ENCODE measurements at places on chromosomes 3 and 15. TPM values are rescaled to one million over a fixed set of nuclear protein-coding genes. Genes with fewer than 3 reads are reported as not detected.
A peak's percentile ranks its signal among the peaks of the same experiment; 100 is the strongest.

- H3K36me3 ChIP-seq: no peaks in the 10 kb centered on the region
- no peak for DNase-seq
- peaks cover 5% of the 10 kb centered on the region for H3K27me3 ChIP-seq
- H3K27ac ChIP-seq: no peak overlapping the region
Observed at GRCh38 chr15:61479613-61480012, 250.5 kb upstream of the RORA start.

- DNase-seq: no peak
- no peak overlapping the region for H3K27ac ChIP-seq
- H3K36me3 ChIP-seq: peaks cover 7% of the 10 kb centered on the region
- H3K27me3 ChIP-seq: no peaks in the 10 kb centered on the region
- H3K4me1 ChIP-seq: peaks cover 6% of the 10 kb centered on the region
- H3K4me3 ChIP-seq: no peak overlapping the region
Observed at GRCh38 chr3:45441584-45442310, 53.4 kb downstream of the LARS2 start.

DNA sequence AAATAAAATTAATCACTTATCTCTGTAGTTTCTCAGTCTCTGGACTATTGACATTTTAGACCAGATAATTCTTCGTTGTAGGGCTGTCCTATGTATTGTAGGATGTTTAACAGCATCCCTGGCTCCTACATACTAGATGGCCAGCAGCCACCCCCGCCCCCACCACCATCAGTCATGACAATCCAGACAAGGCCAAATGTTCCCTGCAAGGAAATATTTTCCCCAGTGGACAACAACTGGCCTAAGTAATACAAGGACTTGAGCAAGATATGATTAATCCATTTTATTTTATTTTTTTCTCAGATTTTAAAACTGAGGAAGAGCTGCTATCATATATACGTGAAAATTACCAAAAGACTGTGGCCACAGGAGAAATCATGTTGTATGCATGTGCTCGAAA is 23.8 kb downstream of the TICRR start:
- H3K27me3 ChIP-seq: no peaks in the 10 kb centered on the region
- no peak overlapping the region for H3K4me3 ChIP-seq
- no peaks in the 10 kb centered on the region for H3K4me1 ChIP-seq
- DNase-seq: no peak
- no peak overlapping the region for H3K27ac ChIP-seq

DNA sequence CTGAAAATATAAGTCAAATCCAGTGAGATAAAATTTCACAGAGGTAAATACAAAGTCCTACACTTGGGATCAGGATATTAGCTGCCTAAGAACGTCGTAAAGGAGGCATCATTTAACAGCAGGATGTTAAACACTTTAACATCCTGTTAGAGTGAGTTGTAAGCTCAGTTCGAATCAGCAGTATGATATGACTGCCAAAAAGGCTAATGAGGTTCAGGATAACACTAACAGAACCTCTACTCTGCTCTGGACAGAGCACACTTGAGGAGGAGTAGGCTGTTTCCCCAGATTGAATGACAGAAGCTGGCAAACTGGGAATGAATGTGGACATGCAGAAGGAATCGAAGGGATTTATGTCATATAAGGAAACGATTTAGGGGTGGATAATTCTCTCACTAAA is 227.1 kb upstream of the CD96 start:
- peaks cover 4% of the 10 kb centered on the region for H3K27me3 ChIP-seq
- no peaks in the 10 kb centered on the region for H3K36me3 ChIP-seq
- H3K27ac ChIP-seq: no peak overlapping the region
- DNase-seq: no peak
- H3K4me1 ChIP-seq: peaks cover 12% of the 10 kb centered on the region
- H3K4me3 ChIP-seq: no peak overlapping the region

DNA sequence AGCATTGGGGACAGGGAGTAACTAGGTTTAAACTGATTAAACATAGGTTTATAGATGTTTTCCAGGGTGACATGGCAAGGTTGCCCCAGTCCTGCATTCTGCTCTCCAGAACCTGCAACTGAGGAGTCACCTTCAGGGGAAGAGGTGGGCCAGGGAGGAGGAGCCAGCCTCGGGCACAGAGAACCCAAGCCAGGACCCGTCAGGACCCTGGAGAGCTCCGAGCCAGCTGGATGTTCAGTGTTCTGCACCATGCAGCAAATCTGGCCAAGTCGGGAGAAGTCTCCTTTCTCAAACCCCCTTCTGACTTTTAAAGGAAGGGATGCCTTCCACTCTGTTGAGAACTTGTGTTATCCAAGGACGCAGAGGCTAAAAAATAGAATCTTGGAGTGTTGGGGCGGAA is 62.1 kb upstream of the SLC6A11 start:
- H3K4me3 ChIP-seq: no peak overlapping the region
- peaks cover 3% of the 10 kb centered on the region for H3K4me1 ChIP-seq
- H3K27me3 ChIP-seq: peaks cover 47% of the 10 kb centered on the region
- peak; percentile 90 for DNase-seq
- H3K36me3 ChIP-seq: no peaks in the 10 kb centered on the region
- H3K27ac ChIP-seq: no peak overlapping the region

- no peaks in the 10 kb centered on the region for H3K36me3 ChIP-seq
- no peak overlapping the region for H3K4me3 ChIP-seq
- H3K27me3 ChIP-seq: no peaks in the 10 kb centered on the region
- H3K27ac ChIP-seq: no peak overlapping the region
Observed at GRCh38 chr3:9167222-9167621, 82.2 kb downstream of the SRGAP3 start.

- H3K27me3 ChIP-seq: no peaks in the 10 kb centered on the region
- H3K27ac ChIP-seq: no peak overlapping the region
- peaks cover 30% of the 10 kb centered on the region for H3K36me3 ChIP-seq
- no peak for DNase-seq
- H3K4me3 ChIP-seq: no peak overlapping the region
Observed at GRCh38 chr15:80561500-80561899, 133.6 kb upstream of the ABHD17C start.

DNA sequence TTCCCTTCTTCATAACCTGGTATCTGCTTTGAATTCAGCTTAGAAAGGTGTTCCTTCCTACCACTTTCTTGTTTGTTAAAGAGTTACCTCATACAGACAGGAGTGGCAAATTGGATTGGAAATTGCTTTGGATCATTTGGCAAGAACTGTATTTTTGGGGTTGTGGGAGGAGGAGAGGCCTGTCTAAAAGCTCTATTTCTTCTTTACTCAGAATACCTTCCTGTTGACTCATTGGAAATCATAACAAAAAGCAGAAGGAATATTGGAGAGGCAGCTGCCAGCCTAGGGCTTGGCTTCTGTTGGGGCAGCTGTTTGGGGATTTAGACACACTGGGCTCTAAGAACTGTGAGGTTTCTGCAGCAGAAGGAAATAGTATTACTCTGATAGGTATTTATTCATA is 14.2 kb downstream of the IQGAP1 start:
- no peak for DNase-seq
- H3K36me3 ChIP-seq: peaks cover 4% of the 10 kb centered on the region
- H3K27me3 ChIP-seq: no peaks in the 10 kb centered on the region
- H3K4me3 ChIP-seq: peak overlapping the region; percentile 25
- peaks cover 43% of the 10 kb centered on the region for H3K4me1 ChIP-seq
- peak overlapping the region; percentile 97 for H3K27ac ChIP-seq

DNA sequence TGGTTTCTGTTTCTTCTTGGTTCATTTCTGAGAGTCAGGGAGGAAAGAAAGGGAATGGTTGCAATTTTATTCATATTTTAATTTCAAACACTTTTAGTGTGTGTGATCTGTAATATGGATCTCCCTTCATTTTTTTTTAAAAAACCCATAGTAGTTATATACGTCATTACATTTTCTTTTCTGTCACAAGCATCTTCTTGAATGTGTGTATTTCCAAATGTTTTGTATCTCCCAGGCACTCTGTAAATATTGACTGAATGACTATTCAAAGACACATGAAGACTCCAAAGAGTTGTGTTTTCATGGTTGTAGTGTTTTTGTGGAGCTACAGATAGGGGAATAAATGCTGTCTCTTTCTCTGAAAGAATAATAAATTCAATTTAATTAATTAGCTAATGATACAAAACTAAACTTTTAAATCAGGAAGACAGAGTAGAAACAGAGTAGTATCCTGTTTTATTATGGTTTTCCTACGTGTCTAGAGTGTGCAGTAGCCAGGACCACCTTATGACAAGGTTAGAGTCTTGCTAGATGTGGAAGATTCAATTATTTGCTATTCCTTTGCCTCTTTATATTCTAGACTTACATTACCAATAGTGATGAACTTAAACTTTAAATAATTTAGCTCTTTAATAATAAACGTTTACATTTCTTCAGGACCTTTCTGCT is 35.5 kb downstream of the NECTIN3 start:
- no peak overlapping the region for H3K4me3 ChIP-seq
- H3K27me3 ChIP-seq: no peaks in the 10 kb centered on the region
- H3K4me1 ChIP-seq: peaks cover 4% of the 10 kb centered on the region
- peak overlapping the region; percentile 39 for H3K27ac ChIP-seq
- no peak for DNase-seq

The CA12 gene
- total RNA-seq: 0.58 TPM

GRCh38 chr3:128573707-128574162 is 76.9 kb downstream of the RPN1 start:
- no peak for DNase-seq
- H3K36me3 ChIP-seq: no peaks in the 10 kb centered on the region
- peaks cover 28% of the 10 kb centered on the region for H3K27me3 ChIP-seq
- H3K27ac ChIP-seq: no peak overlapping the region
- peaks cover 2% of the 10 kb centered on the region for H3K4me1 ChIP-seq
- H3K4me3 ChIP-seq: no peak overlapping the region

- no peak overlapping the region for H3K27ac ChIP-seq
- H3K27me3 ChIP-seq: peaks cover 5% of the 10 kb centered on the region
- H3K4me1 ChIP-seq: peaks cover 5% of the 10 kb centered on the region
Observed at GRCh38 chr3:98323425-98323824, 30.2 kb upstream of the OR5K4 start.

- no peaks in the 10 kb centered on the region for H3K27me3 ChIP-seq
- H3K4me1 ChIP-seq: no peaks in the 10 kb centered on the region
- no peak for DNase-seq
- no peak overlapping the region for H3K4me3 ChIP-seq
- H3K36me3 ChIP-seq: no peaks in the 10 kb centered on the region
- no peak overlapping the region for H3K27ac ChIP-seq
Observed at GRCh38 chr3:98243843-98244242, 20.2 kb upstream of the OR5H6 start.

DNA sequence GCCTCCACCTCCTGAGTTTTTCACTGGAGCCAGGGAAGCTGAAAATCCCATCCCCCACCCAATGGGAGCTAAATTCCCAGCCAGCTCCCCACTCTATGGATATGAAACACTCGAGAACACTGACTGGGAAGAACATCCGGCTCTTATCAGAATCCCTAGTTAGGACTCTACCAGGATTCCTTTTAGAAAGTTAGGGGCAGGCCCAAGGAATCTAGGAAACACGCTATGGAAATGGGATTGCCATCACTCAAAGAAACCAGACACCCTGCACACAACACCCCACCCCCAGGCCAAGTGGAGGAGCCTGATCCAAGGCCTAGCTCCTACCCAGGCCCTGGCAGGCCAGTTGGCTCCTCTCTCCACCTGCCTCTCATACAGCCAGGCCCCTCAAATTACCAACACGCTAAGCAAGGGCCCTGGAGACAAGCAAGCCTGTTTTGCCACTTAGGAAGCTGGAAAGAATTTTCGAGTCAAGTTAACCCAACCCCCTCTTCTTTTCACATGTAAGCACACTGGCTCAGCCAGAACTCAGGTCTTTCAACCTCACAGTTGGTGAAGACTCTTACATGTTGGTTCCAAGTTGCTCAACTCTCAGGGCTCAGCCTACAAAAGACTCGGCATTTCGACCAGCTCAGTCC is 75.5 kb downstream of the RBPMS2 start:
- peaks cover 5% of the 10 kb centered on the region for H3K36me3 ChIP-seq
- DNase-seq: no peak
- H3K27me3 ChIP-seq: no peaks in the 10 kb centered on the region
- peaks cover 64% of the 10 kb centered on the region for H3K4me1 ChIP-seq
- peak overlapping the region; percentile 80 for H3K4me3 ChIP-seq
- H3K27ac ChIP-seq: peak overlapping the region; percentile 89

DNA sequence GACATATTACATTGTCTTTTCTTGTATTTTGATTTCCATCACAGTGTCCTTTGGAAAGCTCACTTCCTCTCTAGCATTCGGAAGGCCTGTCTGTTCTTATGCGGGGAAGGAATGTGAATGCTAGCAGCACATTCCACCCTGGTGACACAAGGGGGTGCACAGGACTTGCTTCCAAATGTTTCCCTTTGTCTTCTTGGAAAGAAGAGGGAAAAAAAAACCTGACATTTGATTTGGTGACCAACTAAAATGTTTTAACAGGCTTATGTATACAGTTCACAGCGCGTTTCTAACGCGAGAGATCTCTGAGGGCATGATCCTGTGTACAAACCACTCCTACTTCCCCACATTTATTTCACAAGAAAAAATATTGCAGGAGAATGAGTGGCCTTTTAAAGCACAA is 107.6 kb upstream of the FXR1 start:
- H3K27ac ChIP-seq: peak overlapping the region; percentile 80
- no peak overlapping the region for H3K4me3 ChIP-seq
- H3K4me1 ChIP-seq: peaks cover 3% of the 10 kb centered on the region
- no peaks in the 10 kb centered on the region for H3K27me3 ChIP-seq
- H3K36me3 ChIP-seq: no peaks in the 10 kb centered on the region

- no peak overlapping the region for H3K4me3 ChIP-seq
- H3K36me3 ChIP-seq: peaks cover 20% of the 10 kb centered on the region
- peaks cover 24% of the 10 kb centered on the region for H3K4me1 ChIP-seq
- H3K27ac ChIP-seq: no peak overlapping the region
- DNase-seq: no peak
- no peaks in the 10 kb centered on the region for H3K27me3 ChIP-seq
Observed at GRCh38 chr3:44365952-44366351, 27.4 kb downstream of the TCAIM start.

The ARPP19 gene
- 193 TPM for total RNA-seq

DNA sequence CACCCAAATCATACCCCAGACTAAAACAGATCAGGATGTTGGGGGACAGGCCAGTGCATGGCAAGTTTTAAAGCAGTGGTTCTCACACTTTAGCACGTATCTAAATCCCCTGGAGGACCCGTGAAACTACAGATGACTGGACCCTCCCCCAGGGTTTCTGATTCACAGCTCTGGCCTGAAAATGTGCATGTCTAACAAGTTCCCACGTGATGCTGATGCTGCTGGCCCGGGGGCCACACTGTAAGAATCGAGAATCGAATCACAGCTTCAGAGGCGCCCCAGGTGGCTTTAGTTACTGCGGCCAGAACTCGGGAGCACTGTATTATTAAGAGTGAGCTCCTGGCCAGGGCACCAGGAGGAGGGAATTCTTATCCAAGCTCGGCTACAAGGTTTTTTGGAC is 11.6 kb downstream of the ADAMTS17 start:
- no peak for DNase-seq
- no peak overlapping the region for H3K27ac ChIP-seq
- no peak overlapping the region for H3K4me3 ChIP-seq

- no peaks in the 10 kb centered on the region for H3K27me3 ChIP-seq
- H3K4me1 ChIP-seq: peaks cover 7% of the 10 kb centered on the region
- no peak overlapping the region for H3K27ac ChIP-seq
- peaks cover 13% of the 10 kb centered on the region for H3K36me3 ChIP-seq
Observed at GRCh38 chr15:76663529-76663928, 241.6 kb downstream of the SCAPER start.

GRCh38 chr3:53194210-53195065 is 33.4 kb downstream of the PRKCD start:
- no peak for DNase-seq
- H3K4me1 ChIP-seq: no peaks in the 10 kb centered on the region
- peaks cover 7% of the 10 kb centered on the region for H3K36me3 ChIP-seq

GRCh38 chr3:134199240-134199639 is 51.4 kb downstream of the RYK start:
- H3K27ac ChIP-seq: no peak overlapping the region
- no peak for DNase-seq
- H3K27me3 ChIP-seq: no peaks in the 10 kb centered on the region
- H3K4me3 ChIP-seq: no peak overlapping the region
- H3K36me3 ChIP-seq: peaks cover 33% of the 10 kb centered on the region

The CHRM5 gene
- not detected for total RNA-seq

The FANCD2OS gene
- not detected for total RNA-seq

Data from progenitor cell of endocrine pancreas (in vitro differentiated cells).